ENCODE measurements at places on chromosomes 11 and 22.

DNA sequence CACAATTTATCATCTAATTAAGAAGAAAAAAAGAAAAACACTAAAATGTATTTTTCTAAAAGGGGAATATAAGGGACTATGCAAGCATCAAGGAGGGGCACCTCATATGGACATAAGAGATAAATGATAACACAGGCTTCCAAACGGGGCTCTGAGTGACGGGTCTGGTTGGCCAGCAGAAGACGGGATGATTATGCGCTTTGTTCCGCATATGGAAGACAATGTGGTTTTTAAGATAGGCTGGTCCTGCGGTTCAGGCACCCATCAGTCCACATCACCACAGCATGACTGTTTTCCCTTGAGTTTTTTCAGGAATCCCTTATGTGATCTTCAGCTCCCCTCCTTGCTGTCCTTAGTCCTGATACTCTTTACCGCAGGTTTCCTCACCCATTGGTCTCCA is 404.6 kb downstream of the OPCML start:
- no peak for DNase-seq

- no peak for DNase-seq
Measured at GRCh38 chr11:83105168-83105567, 33.5 kb upstream of the RAB30 start.

DNA sequence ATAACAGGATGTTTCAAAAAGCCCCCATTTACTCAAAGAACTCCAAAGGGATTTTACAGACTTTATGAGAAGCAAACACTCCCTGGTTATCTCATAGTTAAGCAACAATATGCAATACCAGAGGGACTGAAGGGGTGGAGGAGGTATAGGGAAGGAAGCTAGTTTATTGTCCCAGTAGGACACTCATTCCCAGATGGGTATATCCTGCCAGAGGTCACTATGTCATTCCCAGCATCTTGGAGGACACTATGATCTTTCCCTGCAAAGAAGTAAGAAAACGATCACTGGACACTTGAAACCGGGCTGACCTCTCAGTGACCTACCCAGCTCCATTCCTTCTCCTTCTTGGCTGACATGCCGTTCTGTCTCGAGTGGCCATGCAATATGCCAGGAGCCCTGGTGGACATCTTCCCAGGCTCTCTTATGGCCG is 114.5 kb downstream of the NAT10 start:
- DNase-seq: no peak

DNA sequence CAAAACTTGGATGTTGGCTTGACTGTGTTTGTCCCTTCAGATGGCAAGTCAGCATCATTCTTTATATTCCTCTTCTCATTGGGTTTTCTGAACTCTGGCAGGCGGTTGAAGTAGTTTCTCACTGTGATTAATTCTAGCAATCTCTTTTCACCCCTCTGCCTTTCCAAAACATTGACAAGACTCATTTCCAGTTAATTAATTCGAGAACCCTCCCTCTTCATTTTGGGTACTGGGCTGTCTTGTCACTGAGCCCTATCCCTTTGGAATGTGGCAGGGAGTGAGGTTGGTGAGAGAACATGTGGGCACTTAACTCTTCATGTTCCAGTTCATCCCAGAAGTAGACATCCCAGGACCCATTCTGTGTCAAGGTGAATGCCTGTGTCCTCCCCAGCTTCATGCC is 133.0 kb downstream of the WNT7B start:
- no peak for DNase-seq

DNA sequence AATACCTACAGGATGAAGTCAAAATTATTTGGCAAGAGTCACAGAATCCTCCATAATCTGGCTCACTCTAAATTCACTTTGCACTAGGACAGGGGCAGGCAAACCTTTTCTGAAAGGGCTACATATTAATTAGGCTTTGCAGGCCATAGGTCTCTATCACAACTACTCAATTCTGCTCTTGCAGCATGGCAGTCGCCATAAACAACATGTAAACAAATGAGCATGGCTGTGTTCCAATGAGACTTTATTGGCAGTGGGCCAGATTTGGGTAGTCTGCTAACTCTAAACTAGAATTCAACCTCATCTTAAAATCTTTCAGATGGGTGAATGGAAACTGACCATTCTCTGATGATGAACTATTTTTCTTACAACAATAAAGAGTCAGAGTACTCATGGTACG is 5.8 kb downstream of the THRSP start:
- DNase-seq: no peak

DNA sequence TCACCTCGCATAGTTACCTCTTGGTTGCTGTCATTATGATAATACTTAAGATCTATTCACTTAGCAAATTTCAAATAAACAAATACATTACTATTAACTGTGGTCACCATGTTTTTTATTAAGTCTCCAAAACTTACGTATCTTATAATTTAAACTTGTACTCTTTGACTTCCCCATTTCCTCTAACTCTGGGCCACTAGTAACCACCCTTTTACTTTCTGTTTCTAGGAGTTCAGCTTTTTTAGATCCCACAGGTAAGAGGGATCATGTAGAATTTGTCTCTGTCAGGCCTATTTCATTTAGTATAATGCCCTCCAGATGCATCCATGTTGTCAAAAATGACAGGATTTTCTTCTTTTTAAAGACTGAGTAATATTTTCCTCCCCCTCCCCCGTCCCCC is 212.4 kb upstream of the C11orf87 start:
- no peak for DNase-seq

Data from skin of body (tissue), 3 donors.